ENCODE measurements at places on chromosomes 6 and 20.

- DNase-seq, result no peak
Measured at GRCh38 chr20:1178623-1179022, 6.2 kb downstream of the TMEM74B start.

DNA sequence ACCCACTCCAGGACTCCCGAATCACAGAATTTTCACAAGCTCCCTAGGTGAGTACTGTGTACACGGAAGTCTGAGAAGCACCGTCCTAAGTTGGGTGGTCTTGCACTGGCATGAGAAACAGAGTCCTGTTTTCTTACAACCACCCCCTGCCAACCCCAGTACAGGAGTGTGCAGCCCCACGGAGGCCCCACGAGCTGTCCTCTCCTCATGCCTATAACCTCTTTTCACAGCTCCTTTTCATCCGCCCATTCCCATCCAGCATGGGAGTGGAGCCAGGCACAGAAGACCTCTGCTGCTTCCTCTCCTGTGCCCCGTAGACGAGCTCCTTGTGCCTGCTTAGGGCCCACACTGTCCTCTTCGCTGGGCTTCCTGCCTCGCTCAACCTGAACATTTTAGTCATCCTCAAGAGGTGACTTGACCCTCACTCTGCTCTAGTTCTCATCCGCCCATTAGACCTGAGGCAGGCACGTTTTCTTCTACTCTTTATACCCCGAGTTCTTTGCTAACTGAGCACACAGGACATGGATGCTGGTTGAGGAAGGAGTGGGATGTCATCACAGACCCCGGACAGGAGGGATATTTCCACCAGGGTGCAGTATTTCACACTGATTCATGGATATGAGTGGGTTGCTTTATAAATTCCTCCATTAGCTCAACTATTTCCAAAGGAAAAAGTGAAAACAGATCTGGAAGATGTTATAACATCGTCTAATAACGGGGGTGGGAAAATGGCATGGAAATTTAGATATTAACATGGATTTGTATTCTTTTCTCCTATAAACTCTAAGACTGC lies 160.5 kb downstream of the TTLL2 start:
- no peak for DNase-seq

- no peak for DNase-seq
Measured at GRCh38 chr20:13857961-13858360, 73.1 kb downstream of the NDUFAF5 start.

DNA sequence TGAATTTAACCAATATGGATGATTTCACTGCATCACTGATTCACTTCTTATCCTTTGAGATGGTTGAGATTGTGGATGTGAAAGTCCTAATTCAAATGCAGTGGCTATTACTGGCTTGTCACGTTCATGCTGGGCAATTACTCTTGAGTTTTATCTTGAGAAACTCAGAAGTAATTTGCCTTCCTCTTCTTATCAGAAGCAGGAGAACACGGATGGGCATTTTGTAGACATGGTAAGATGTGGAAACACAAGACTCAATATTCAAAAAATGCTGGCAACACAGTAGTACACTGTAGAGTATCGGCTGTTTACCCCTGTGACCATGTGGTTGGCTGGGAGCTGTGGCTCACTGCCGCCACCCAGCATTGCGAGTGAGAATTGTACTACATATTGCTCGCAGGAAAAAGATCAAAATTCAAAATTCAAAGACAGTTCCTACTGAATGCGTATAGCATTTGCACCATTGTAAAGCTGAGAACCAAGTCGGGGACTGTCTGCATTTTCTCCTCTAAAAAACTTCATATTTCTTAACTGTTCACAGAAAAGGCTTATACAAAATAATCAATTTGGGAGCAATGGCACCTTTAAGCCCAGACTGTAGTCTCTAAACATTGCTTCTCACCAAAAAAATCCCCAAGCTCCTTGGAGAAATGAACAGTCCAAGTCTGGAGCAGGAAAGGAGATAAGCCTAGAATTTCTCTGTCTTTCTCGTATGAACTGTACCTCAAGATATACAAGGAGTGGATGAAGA lies 61.9 kb upstream of the ELOVL5 start:
- DNase-seq, result peak; percentile 74

- no peak for DNase-seq
Measured at GRCh38 chr6:137698636-137699030, 168.4 kb upstream of the TNFAIP3 start.

GRCh38 chr20:18390201-18390600 lies 76.6 kb downstream of the DZANK1 start:
- DNase-seq, result no peak

- no peak for DNase-seq
Measured at GRCh38 chr6:56567501-56567900, 75.2 kb downstream of the DST start.

- DNase-seq, result no peak
Measured at GRCh38 chr6:11616200-11616611, 78.7 kb downstream of the TMEM170B start.

GRCh38 chr6:161890832-161891297 lies 617.0 kb upstream of the AGPAT4 start:
- DNase-seq, result no peak

DNA sequence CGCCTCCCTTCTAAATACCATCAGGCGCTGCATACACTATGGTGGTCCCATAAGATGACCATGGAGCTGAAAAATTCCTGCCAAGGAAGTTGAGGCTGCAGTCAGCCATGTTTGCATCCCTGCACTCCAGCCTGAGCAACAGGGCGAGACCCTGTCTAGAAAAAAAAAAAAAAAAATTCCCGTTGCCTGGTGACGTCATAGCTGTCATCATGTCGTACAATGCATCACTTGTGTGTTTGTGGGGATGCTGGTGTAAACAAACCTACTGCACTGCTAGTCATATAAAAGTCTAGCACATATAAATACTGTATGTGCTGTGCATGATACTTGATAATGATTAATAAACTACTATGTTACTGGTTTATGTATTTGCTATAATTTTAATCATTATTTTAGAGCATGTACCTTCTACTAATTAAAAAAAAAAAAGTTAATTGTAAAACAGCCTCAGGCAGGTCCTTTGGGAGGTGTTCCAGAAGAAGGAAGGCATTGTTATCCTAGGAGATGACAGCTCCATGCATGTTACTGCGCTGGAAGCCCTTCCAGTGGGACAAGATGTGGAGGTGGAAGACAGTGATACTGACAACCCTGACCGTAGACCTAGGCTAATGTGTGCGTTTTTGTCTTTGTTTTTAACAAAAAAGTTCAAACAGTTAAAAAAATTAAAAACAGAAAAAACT lies 132.6 kb downstream of the BANF2 start:
- no peak for DNase-seq
